ENCODE measurements at places on chromosomes 2 and 18.

DNA sequence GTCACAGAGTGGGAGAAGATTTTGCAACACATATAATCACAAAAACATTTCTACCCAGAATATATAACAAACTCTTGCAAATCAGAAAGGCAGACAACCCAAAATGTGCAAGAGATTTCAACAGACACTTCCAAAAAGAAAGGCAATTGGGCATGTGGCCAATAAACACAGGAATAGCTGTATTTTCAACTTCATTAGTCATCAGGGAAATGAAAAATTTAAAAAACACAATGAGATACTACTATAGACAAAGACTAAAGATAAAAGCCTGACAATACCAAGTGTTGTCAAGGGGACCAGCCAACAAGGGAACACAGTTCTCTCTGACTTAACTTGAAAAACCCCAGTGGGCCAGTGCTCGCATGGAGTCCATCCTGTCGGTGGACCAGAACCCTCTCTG lies 40.5 kb downstream of the MTHFD2 start:
- DNase-seq, result no peak

DNA sequence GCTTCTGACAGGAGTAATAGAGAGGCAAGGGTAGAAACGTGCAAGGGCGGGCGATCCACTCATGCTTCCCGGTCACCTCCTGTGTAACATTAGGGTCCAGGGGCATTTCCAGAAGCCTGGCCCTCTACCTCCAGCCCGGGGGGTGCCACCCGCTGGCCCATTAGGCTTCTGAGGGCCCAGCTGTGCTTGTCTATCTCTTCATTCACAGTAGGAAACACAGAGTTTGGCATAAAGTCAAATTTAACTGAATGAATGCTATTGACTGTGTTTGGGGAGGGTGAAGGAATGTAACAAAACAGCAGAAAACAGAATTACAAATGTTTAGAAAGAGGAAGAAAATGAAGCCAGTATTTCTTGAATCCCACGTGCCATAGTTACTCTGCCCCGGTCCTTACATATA lies 112.4 kb upstream of the SLC66A3 start:
- DNase-seq, result no peak

DNA sequence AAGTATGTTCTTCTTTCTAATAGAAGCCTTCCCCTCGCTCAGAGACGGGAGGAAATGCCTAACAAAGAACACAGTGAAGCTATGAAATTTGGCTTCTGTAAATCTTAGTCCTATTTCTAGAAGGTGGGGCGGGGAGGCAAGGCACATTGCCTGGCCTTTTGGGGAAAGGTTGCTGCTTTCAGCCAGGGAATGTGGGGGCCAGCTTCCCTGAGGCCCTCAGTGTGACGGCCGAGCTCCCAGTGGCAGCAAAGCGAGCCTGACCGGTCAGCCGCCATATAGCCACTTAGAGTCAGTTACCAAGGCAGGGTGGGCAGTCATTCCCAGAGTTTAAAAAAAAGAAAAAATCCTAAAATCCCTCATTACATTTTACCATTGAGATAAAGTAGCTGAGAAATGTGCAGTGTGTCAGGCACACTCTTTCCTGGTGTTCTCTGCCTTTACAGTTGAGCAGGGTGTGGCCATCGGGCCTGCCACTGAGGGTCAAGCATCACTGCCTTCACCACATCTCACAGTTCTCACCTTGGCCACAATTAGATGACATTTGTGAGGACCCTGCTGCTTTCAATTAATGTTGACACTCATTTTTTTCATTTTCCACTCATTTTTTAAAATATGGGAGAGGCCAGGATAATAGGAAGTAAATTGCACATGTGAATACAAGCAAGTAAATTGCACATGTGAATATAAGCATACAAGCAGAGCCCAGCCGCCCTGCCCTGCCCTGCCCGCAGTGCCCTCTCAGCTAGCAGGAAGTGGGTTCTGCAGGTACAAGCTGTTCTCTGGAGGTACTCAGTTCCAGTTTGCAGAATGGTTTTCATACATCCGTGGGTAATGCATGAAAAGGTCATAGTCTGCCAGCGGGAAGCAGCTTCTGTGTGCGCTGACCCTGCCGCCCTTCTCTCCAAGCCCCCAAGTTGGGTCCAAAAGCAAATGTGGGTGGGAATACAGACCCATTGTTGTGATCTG lies 76.9 kb downstream of the WDSUB1 start:
- DNase-seq, result no peak

DNA sequence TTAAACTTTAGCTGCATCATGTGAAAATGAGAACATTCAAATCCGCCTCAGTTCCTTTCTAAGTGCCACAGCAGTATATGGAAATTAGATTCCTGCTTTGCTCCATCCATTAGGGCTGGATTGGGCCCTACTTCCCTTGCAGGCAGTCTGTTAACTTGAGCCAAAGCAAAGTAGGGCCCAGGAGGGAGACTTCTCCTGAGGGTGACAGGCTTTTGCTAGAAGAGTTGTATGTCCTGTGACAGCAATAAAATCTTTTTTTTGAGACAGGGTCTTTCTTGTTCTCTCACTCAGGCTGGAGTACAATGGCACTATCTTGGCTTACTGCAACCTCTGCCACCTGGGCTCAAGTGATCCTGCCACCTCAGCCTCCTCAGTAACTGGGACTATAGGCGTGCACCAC lies 28.1 kb downstream of the VIL1 start:
- DNase-seq, result no peak

- no peak for DNase-seq
These were observed 136.6 kb upstream of the RMP24 start for GRCh38 chr18:35835833-35836232.

- no peak for DNase-seq
These were observed 104.9 kb downstream of the TGIF1 start for GRCh38 chr18:3554811-3555427.

GRCh38 chr2:203603456-203604389 lies 68.6 kb upstream of the RAPH1 start:
- no peak for DNase-seq

- DNase-seq, result peak; percentile 34
These were observed 17.6 kb downstream of the PMAIP1 start for GRCh38 chr18:59917422-59917821.

GRCh38 chr2:47520825-47521665 lies 118.1 kb downstream of the MSH2 start:
- DNase-seq, result peak; percentile 84

DNA sequence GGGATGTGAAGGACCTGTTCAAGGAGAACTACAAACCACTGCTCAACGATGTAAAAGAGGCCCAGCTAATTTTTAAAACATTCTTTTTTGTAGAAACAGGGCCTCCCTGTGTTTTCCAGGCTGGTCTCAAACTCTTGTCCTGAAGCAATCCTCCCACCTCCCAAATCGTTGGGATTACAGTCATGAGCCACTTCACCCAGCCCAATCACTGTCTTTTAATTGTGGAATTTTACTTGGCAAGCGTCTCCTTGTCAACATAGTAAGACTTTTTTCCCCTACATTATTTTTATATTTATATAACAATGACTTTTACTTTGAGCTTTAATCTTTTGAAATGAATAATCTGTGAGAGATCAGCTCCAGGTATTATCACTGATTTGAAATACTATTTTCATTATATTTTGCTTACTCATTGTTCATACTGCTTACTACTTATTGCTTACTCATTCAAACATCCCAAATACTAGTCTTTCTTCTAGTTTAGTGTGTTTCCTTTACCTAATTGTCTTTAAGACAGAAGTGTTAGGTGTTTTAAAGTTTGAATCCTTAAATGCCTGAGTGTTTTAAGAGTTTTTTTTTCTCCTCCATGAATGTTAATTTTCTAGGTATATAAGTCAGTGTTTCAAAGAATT lies 48.9 kb downstream of the PTPN4 start:
- DNase-seq, result no peak

DNA sequence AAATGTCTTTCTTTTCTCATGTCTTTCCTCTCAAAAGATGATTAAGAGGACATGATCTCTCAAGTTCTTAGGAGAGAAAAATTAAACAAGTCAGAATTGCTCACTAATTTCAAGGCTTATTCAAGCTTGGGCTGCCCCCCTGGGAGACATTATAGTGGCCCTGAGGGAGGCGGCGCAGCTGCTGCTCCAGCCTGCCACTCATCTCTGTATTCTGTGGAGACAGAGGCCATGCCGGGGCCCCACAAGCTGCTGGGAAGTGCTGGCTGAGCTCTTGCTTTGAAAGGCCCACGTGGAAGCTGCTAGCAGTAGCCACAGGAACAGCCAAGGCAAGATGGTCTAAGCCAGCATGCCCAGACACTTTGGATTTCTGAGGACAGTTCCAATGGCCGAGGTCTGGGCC lies 267.4 kb downstream of the LNPK start:
- DNase-seq, result no peak

DNA sequence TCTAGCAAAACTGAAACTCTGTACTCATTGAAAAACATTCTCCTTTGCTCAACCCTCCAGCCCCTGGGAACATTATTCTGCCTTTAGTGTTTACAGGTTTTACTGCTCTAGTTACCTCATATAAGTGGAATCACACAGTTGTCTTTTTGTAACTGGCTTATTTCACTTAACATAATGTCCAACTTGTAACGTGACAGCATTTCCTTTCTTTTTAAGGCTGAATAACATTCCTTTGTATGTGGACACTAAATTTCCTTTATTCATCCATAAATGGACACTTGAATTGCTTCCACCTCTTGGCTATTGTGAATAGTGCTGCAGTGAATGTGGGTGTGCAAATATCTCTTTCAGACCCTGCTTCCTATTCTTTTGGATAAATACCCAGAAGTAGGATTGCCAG lies 144.9 kb downstream of the ACTR3 start:
- no peak for DNase-seq

- no peak for DNase-seq
These were observed 182.3 kb upstream of the FN1 start for GRCh38 chr2:215618145-215618544.

GRCh38 chr2:1492711-1493430 lies 79.6 kb downstream of the TPO start:
- peak; percentile 10 for DNase-seq

GRCh38 chr2:85397925-85398331 lies 12.2 kb downstream of the CAPG start:
- no peak for DNase-seq

GRCh38 chr2:191215666-191216065 lies 29.5 kb upstream of the MYO1B start:
- no peak for DNase-seq

DNA sequence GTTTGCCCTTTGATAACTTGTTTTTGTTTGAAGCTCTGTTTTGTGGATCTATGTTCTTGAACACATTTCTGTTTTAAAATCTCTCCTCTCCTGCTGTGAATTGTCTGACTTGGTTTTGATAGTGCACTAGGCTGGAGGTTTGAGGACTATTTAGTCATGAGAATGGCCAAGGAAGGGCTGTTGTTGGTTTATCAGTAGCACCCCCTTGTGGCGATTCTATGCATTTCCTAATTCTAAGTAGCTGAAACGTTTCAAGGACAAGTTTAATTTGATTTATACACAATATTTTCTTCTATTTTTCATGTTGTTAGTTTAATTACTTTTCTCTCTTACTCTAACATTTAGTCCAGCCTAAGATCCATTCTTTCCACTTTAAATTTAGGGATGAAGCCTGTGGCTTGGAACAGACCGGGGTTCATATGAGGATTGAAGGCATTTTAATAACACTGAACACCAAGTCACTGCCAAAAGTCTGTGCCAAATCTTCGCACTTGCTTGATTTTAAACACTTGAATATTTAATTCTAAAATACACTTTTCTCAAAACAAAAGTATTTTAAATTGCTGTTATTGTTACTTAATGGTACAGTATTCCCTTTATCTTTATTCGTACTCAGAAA lies 166.0 kb downstream of the SOCS6 start:
- no peak for DNase-seq

DNA sequence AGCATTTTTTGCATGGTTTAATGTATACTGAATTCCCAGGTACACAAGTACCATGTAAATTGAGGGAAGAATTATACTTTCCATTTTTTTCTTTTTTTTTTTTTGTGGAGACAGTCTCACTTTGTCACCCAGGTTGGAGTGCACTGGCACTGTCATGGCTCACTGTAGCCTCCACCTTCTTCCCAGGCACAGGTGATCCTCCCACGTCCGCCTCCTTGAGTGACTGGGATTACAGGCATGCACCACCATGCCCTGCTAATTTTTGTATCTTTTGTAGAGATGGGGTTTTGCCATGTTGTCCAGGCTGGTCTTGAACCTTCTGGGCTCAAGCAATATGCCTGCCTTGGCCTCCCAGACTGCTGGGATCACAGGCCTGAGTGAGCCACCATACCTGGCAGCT lies 3.8 kb downstream of the HSPE1 start:
- DNase-seq, result no peak

GRCh38 chr2:80380736-80381135 lies 76.2 kb upstream of the LRRTM1 start:
- no peak for DNase-seq

GRCh38 chr2:115609978-115610377 lies 1167.5 kb downstream of the DPP10 start:
- DNase-seq, result no peak

DNA sequence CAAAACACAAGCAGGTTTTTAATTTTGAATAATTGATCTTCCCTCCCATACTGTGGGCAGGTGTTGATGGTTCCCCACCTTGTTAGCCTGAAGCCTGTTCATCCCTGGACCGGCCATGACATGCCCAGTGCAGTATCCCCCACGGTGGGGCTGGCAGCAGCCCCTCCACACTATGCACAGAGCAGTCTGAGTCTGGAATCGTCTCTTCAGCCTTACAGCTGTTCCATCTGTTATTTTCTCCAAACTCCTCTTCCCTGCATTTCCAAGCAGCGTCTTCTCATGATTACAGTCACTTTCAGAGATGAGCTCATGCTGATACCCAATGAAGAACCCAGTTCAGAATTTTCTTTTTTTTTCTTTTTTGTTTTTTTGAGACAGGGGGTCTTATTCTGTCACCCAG lies 68.2 kb downstream of the ADI1 start:
- no peak for DNase-seq

DNA sequence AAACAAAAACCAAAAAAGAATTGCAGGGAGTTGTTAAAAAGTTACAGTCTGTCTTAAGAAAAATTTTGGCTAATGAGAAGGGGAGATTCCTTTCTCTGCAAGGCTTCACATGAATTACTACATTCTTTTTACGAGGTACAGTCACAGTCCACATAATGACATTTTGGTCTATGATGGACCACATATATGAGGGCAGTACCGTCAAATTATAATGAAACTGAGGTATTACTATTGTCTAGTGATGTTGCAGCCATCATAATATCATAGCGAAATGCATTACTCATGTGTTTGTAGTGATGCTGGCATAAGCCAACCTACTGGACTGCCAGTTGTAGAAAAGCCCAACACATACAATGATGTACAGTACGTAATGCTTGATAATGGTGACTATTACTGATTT lies 12.5 kb downstream of the SERPINB7 start:
- DNase-seq, result no peak

- no peak for DNase-seq
These were observed 7.6 kb upstream of the GAREM1 start for GRCh38 chr18:32478317-32478716.

GRCh38 chr2:215678094-215678493 lies 242.2 kb upstream of the FN1 start:
- DNase-seq, result no peak

DNA sequence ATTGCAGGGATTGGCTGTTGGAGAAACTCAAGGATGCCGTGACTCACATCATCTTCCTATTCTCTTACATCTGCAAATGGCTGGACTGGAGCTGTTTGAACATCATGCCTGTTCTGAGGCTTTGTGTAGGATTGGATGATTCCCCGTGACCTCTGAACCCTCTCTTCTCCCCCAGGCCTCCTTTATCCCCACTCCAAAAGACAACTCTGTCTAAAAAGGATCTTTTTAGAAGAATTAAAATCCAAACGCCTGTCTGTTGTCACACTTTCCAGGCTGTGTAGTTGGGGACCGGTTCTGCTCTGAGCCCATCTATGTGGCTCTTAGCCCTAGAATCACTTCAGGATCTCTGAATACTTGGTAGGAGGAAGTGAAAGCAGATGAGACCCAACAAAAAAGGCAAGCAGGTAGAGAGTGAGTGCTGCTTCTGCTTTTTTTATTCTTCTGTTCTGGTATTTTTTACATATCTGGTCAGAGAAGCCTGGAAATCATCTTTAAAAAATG lies 565 bp downstream of the SP140 start:
- DNase-seq, result peak; percentile 32
